CD4-positive, alpha-beta T cell (primary cell): ENCODE measurements at places on chromosomes 2 and 18. TPM values are rescaled to one million over a fixed set of nuclear protein-coding genes. Genes with fewer than 3 reads are reported as not detected.

ZSWIM2 gene
- not detected for total RNA-seq

DYNAP gene
- total RNA-seq = not detected

EFHD1 gene
- not detected for total RNA-seq

- no peak for DNase-seq
- H3K4me3 ChIP-seq = no peak overlapping the region
- no peak overlapping the region for H3K27ac ChIP-seq
- no peaks in the 10 kb centered on the region for H3K4me1 ChIP-seq
- no peaks in the 10 kb centered on the region for H3K27me3 ChIP-seq
Measured at GRCh38 chr2:62972601-62973000, 78.0 kb upstream of the OTX1 start.

GRCh38 chr2:118165595-118165994 lies 77.3 kb downstream of the INSIG2 start:
- DNase-seq = no peak
- no peak overlapping the region for H3K27ac ChIP-seq
- peaks cover 20% of the 10 kb centered on the region for H3K4me1 ChIP-seq
- no peaks in the 10 kb centered on the region for H3K36me3 ChIP-seq
- H3K4me3 ChIP-seq = no peak overlapping the region

GRCh38 chr2:236008006-236008405 lies 160.2 kb downstream of the GBX2 start:
- no peaks in the 10 kb centered on the region for H3K27me3 ChIP-seq
- no peaks in the 10 kb centered on the region for H3K36me3 ChIP-seq
- no peak for DNase-seq
- no peaks in the 10 kb centered on the region for H3K4me1 ChIP-seq
- no peak overlapping the region for H3K27ac ChIP-seq

- no peak overlapping the region for H3K4me3 ChIP-seq
- no peaks in the 10 kb centered on the region for H3K4me1 ChIP-seq
- H3K27ac ChIP-seq = no peak overlapping the region
- H3K27me3 ChIP-seq = no peaks in the 10 kb centered on the region
- H3K36me3 ChIP-seq = no peaks in the 10 kb centered on the region
Measured at GRCh38 chr2:31286230-31286629, 52.3 kb downstream of the EHD3 start.

DNA sequence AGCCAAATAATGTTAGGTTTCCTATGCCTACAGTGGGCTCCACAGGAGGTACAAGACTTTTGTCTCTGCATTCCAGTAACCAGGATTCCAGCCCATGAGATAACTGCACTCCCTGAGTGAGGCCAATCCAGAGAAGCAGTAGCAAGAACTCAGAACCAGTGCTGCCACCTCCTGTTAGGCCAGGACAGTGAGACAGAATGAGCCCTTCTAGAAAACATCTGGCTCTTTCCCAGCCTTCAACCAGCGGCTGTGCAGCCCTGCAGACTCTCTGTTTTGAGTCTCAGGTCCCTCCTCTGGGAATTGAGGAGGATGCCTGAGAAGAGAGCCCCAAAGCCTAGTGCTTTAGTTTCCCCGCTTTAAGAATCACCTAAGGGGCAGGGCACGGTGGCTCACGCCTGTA lies 44.2 kb downstream of the ARID5A start:
- H3K27me3 ChIP-seq = no peaks in the 10 kb centered on the region
- H3K36me3 ChIP-seq = no peaks in the 10 kb centered on the region
- no peak overlapping the region for H3K27ac ChIP-seq
- no peak for DNase-seq

GRCh38 chr2:102313025-102313424 lies 1.7 kb downstream of the IL1RL1 start:
- no peak for DNase-seq
- no peak overlapping the region for H3K27ac ChIP-seq
- no peaks in the 10 kb centered on the region for H3K27me3 ChIP-seq
